ENCODE measurements at places on chromosomes 12 and 14.

GRCh38 chr14:54550514-54550913 is 16.4 kb upstream of the SAMD4A start:
- DNase-seq = no peak

- DNase-seq = no peak
Observed at GRCh38 chr14:69895109-69895508, 15.9 kb downstream of the SMOC1 start.

GRCh38 chr14:104601786-104602185 is 2.8 kb downstream of the TMEM179 start:
- no peak for DNase-seq

- DNase-seq = no peak
Observed at GRCh38 chr12:78085542-78086182, 255.0 kb downstream of the NAV3 start.

DNA sequence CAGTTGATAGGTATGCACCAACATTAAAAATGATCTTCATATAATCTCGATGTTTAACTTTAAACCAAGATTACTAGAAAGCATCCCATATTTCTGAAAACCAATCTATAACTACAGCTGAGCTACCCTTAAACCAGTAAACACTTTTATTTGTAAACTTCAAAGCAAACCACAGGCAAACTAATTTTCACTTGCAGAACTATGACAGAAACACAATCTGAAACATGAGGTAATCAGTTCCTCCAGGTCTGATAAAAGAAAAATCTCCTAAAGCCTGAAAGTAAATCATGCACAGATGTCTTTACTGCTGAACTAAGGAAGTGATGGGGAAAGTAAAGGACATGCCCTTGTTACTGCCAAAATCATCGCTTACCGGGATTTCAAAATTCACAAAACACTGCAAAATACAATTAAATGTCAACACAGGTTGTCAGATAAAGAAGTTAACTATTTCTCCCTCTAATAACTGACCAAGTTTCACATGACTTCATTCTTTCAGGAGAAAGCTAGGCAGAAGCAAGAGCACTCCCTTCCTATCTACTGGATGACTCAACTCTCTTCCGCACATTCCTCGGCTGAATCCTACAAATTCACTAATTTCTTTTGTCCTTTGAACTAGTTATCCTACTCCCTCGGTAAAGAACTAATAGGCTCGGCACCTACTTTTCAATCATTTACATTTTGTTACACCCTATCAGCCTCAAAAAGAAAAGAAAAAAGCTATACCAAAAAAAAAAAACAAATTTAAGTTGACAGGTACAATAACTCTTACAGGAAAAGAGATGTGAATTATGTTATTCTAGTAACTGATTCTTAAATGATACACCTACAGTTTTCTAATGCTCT is 1.4 kb downstream of the EEA1 start:
- peak; percentile 52 for DNase-seq

DNA sequence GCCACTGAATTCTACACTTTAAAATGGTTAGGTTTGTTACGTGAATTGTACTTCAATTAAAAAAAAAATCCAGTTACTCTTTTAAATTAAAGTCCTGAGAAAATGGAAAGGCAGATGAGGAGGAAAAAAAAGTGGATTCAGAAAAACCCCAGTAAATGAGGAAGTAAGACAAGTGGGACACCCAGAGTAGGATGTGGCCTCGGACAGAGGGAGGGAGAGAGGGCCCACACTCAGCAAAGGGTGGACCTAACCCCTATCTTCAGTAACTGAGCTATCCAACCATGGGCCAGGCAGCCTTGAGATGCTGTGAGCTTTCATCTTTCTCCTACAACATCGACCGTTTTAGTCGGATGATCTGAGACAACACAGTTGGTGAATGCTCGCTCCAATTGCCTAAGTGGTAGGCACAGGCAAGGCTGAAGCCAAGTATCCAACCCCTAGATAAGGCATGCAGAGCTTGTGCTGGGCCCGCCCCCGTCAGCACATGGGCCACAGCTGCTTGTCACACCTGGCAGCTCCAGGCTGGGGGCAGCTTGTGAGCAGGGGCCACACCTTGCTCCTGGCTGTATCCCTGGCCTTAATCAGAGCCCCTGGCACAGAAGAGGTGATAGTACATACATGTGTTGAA is 142.1 kb downstream of the TTC7B start:
- DNase-seq = peak; percentile 25

DNA sequence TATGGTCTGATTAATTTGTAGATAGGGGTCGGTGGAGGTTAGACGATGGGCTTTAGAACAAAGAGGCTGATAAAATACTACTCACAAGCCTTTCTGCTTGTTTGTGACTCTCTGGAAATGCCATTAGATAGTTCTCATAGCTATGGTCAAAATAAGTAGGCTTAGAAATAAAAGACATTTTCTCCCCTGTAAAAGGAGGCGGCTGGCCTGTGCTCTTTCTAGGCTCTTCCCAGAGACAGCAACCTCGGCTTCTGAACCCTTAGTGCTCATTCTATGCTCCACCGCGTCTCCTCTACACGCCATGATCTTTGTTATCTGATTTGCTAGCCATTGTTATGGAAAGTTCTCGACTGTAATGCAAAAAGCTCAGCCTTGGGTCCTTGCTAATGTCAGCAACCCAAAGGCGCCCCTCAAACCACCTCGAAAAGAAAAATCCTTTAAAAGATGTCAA is 64.5 kb downstream of the CRADD start:
- DNase-seq = no peak

DNA sequence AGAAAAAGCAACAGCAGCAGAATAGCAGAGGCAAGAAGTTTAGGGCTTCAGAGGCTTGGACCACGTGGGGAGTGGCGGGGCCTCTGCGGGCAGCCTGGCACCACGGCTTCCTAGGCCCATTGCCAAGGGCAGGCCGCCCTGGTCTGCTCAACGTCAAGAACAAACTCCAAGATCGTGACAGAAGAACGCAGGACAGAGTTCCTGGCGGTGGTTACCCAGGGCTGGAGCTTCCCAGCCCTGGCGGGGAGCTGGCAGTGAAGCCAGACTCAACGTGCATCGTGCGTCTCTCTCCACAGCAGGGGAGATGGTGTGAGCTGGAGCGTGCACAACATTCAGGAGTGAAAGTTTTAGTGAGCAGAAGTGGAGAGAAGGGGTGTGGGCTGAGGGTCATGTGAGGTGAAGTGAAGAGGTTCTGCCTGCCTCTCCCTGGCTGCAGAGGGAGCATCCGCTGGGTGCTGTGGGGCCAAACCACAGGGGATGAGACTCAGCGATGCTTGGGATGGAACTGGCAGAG is 13.9 kb upstream of the CACNA2D4 start:
- no peak for DNase-seq

DNA sequence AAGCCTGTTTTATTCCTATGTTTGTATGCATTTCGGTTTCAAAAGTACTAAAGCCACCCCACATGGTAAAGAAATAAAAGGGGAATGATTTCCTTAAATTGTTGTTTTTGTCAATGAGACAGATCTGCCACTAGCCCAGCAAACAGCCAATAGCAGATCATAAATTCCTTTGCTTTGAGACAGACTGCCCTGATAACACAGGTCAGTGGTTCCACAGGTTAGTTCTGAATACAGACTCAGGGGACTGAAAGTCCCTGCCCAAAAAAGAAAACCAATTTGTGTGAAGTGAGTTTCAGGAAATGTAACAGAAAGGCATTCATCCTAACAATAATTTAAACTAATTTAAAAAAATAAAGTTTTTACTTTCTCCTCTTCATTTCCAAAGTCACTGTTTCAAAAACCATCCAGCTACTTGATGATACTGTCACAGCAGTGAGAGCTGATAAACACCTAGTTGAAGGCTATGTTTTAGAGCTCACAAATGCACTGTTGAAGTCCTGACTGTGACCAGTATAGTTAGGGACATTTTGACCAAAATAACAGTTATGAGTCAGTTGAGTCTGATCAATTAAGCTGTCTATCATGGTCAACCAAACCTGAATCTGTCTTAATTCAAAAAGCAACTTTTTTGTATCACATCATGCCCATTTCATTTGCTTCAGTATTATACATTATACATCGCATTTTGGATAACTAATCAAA is 77.7 kb downstream of the LGR5 start:
- no peak for DNase-seq

DNA sequence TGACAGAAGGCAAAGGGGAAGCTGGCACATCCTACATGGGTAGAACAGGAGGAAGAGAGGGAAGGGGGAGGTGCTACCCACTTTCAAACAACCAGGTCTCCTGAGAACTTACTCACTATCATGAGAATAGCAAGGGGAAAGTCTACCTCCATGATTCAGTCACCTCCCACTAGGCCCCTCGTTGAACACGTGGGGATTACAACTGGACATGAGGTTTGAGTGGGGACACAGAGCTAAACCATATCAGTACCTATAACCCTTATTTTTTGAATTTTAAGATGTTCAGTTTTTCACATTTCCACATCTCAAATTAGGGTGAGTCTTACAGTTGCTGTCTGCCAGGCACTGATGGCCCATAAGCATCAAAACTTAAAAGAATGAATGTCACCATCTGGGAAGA is 80.2 kb upstream of the ST8SIA1 start:
- no peak for DNase-seq

DNA sequence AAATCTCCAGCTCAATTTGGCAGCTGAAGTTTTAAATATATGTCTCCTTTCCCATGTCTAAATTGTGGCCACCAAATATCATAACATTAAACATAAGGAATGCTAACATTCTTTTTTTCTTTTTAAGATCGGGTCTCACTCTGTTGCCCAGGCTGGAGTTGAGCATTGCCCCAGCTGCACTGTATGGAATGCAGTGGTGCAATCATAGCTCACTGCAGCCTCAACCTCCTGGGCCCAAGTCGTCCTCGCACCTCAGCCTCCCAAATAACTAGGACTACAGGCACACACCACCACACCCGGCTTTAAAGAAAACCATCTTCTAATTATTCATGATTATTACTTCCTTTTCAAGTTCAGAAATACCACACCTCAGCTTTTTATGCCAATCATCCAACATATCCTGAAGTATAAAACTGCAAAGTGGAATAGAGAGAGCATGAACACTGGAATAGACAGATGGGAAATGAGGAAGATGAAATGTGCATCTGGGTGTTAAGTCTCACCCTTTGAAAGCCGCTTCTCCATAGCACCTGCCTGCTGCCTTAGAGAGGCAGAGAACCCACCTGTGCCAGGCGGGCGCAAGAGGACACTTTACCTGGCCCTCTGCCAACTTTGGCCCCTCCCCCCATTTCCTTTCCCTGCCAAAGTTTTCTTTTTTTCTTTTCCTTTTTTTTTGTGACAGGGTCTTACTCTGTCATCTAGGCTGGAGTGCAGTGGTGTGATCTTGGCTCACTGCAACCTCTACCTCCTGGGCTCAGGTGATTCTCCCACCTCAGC is 2.8 kb upstream of the EML1 start:
- DNase-seq = no peak

- DNase-seq = no peak
Observed at GRCh38 chr14:23141706-23142444, 22.8 kb upstream of the CEBPE start.

DNA sequence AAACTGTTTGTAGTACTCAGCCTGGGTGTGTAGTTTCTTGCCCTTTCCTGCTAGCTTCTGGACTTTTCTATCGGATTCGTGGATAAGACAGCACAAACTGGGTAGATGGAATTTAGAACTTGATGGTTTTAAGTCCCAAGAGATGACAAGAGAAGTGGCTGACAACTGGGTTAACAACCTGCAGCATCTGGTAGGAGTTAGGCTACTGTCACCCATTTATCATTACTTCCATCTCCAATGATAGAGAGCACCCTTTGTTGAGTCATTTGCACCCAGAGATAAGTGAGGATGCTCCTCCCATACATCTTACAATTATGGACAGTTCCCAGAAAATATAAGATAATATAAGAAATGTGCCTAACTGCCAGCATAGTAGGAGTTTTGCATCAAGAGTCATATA is 50.2 kb upstream of the FLRT2 start:
- no peak for DNase-seq

DNA sequence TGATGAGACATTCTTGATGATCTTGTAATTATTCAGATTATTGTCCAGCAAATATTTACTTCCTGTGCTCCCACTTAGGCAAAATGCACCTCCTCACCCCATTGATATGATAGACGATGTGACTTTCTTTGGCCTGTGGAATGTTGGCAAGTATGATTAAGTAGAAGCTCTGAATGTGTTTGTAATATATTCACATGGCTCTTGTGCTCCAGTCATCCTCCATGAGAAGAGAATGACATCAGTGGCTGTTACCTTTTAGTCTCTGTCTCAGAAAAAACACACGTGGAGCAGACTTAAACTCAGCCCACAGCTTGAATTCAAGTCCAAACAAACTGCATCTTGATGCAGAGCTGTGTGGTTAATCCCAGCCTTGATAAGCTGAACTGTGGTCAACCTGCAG is 984.3 kb upstream of the FBXO33 start:
- DNase-seq = no peak

DNA sequence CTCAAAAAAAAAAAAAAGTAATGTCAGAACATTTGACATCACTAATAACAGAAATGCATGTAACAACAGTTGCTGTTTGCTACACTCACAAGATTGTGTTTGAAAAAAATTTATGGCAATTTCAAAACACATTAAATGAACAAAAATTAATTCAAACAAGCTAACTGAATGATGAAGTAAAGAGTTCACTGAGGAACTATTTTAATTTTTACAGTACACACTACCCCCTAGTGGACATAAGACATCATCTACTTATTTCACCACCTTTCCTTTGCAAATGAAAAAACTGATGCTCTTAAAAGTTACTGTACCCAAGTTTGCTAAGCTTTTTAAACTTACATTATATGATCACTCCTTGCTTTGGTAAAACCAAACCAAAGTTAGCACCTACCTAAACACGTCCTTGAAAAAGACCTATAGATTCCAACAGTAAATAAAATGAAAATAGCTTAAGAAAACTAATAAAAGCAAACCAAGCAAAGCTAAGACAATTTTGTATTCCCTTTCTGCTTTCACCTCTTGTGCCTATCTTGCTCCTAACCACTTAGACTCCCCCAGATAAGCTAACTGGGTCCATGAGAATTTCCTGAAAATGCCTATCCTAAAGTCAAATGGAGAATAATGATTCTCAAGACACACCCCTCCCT is 22.2 kb downstream of the UBE2N start:
- DNase-seq = peak; percentile 19

- DNase-seq = no peak
Observed at GRCh38 chr14:62957562-62957961, 87.7 kb downstream of the KCNH5 start.

- DNase-seq = no peak
Observed at GRCh38 chr12:71786829-71787228, 32.2 kb downstream of the RAB21 start.

- DNase-seq = no peak
Observed at GRCh38 chr12:110948041-110948440, 27.7 kb upstream of the MYL2 start.

GRCh38 chr14:91372671-91373495 is 44.7 kb downstream of the CCDC88C start:
- no peak for DNase-seq

Measured in inflammatory macrophage (primary cell).